HFF-Myc (cell line): ENCODE measurements at places on chromosomes 12 and 14.

GRCh38 chr14:54503486-54503885 lies 6.2 kb upstream of the CGRRF1 start:
- DNase-seq, result no peak

- no peak for DNase-seq
Measured at GRCh38 chr12:41619705-41620104, 431.6 kb downstream of the PDZRN4 start.

GRCh38 chr14:75147423-75148071 lies 20.7 kb upstream of the NEK9 start:
- no peak for DNase-seq

DNA sequence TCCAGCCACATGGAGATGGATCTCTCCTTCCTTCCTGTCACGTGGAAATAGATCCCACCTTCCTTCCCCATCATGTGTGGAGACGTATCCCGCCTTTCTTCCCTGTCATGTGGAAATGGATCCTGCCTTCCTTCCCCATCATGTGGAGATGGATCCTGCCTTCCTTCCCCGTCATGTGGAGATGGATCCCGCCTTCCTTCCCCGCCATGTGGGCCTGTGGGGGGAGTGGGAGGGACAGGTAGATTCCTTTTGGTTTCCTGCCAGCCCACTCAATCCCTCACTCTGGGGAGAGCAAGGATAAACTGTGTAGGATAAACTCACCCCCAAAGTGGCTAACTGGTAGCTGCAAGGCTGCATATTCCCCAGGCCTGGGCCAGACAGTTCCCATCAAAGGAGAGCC lies 31.7 kb upstream of the TDRD9 start:
- DNase-seq, result no peak

DNA sequence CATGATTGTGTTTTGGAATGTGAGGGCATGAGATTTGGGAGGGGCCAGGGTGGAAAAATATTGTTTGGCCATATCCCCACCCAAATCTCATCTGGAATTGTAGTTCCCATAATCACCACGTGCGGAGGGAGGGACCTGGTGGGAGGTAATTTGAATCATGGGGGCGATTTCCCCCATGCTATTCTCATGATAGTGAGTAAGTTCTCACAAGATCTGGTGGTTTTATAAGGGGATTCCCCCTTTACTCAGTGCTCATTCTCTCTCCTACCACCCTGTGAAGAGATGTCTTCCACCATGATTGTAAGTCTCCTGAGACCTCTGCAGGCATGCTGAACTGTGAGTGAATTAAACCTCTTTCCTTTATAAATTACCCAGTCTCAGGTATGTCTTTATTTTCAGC lies 15.7 kb downstream of the OR10P1 start:
- no peak for DNase-seq

GRCh38 chr12:113465808-113466453 lies 5.7 kb downstream of the LHX5 start:
- DNase-seq, result no peak

DNA sequence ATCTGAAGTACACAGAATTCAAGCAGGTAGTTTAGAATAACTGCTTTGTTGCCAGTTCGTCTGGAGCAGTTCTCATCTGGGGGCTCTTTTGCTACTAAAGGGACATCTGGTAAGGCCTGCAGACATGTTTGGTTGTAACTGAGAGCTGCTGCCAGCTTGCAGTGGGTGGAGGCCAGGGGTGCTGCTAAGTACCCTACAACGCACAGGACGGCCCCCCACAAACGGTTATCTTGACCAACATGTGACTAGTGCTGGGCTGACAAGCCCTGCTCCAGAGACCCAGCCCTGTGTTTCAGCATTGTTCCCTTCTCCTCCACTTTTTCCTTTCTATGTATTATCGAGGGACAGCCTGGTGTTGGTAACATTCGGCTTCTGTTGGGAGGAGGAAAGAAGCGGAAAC lies 40.8 kb downstream of the FBXO21 start:
- no peak for DNase-seq

- DNase-seq, result no peak
Measured at GRCh38 chr14:20578325-20578724, 9.5 kb downstream of the RNASE11 start.

DNA sequence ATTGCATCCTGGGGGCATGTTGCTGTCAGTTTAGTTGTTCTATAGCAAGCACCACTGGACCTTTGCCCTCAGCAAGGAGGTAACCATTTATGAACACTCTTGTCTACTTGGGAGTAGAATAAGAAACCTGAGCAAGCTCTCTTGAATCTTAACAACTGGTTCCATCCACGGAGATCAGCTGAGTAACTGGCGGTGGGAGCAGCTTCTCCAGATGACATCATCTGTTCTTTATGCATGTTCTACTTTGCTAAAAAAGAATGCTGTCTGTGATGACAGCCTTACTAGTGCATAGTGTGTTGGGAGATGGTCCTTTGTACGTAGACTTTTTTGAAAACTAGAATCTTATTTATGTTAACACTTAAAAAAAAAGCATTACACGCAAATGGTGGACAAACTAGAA lies 17.7 kb downstream of the SLC4A8 start:
- no peak for DNase-seq

DNA sequence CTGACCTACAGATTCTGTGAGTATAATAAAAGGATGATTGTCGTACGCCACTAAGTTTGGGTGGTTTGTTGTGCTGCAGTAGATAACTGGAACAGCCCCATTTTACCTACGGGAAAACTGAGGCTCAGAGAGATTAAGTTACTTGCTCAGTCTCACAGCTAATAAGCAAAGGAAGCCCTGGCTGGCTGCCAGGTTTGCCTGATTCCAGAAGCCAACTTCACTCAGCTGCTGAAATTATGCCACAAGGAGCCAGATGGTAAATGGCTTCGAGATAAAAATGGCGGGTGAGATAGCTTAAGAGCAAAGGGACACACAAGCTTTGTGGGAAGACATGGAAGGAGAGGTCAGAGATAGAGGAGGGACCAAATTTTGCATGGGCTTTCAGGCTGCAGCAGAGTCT lies 191.5 kb upstream of the NOS1 start:
- no peak for DNase-seq

GRCh38 chr12:122457627-122458026 lies 35.2 kb upstream of the CLIP1 start:
- no peak for DNase-seq

DNA sequence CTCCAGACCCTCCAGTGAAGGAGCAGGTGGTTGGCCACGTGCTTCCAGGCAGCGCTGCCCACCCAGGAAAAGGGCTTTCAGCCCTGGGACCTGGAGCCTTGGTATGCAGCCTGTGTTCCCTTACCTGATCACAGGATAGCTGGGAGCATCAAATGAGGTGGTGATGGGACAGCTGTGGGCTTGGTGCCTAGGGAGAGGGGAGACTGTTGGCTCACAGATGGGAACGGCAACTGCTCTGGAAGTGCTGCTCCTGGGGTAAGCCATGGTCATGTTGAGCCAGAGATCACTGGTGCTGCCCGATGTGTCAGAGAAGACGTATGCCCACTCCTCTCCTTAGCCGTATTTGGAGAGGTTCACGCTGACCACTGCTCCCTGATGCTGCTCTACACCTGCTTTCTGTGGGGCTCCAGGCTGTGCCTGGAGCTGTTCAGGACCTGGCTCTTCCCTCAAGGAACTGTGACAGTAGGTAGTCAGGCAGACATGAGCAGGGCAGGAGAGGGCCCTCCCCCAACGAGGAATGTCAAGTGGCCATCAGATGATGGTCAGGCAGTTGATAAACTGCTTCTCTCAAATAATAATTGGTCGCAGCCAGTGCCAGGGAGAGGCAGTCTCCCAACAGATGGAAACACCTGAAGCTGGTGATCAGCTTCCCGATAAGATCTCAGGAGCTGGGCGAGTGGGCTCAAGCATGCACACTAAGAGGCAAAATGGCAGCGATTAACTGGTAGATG lies 2.8 kb upstream of the CYP46A1 start:
- DNase-seq, result no peak

GRCh38 chr12:125208334-125208733 lies 143.1 kb downstream of the AACS start:
- DNase-seq, result no peak

DNA sequence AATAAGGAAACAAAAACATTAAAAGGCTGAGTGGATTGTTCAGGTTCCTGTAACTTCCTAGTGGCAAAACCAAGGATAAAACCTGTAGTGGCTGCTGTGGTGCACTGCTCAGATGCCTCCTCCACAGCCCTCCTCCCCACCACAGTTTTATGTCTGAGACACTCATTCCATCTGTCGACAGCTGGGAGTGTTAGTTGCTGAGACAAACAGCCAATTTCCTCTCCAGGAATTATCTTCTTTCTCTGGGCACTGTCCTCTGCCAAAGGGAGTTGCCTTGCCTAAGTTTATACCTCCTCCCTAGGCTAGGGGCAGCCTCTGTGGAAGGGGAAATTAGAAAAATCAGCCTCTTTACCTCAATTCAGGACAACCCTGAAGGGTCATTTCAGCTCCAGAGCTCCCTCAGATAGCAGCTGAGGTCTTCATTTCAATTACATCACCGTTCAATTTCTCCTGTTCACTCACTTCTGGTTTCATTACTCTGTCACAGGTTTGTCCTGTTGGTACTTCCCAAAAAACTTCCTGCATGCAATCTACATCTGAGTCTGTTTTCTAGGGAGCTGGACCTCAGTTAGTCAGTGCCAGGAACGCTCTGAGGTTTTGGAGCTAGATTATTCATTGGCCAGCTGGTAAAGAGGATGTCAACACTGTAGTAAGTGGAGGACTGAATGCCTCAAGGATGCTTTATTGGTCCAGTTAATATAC lies 74.9 kb upstream of the ATP2B1 start:
- DNase-seq, result no peak

DNA sequence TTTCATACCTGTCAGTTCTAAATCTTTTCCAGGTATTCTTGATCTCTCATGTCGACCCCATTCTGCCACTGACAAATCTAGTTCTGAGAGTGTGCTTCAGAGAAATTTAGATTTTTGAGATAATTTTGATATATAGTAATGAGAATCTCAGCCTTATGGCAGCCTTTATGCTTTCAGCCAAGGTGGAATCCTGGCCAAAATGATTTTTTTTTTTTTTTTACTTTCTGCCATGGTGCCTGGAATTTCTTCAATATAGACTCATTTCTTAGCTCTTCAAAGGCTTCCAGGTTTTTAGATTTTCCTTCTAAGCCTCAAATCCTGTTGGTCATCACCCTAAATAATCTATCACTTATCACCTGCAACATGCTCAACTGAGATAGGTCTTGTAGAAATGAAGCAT lies 926.6 kb downstream of the NRXN3 start:
- DNase-seq, result no peak

DNA sequence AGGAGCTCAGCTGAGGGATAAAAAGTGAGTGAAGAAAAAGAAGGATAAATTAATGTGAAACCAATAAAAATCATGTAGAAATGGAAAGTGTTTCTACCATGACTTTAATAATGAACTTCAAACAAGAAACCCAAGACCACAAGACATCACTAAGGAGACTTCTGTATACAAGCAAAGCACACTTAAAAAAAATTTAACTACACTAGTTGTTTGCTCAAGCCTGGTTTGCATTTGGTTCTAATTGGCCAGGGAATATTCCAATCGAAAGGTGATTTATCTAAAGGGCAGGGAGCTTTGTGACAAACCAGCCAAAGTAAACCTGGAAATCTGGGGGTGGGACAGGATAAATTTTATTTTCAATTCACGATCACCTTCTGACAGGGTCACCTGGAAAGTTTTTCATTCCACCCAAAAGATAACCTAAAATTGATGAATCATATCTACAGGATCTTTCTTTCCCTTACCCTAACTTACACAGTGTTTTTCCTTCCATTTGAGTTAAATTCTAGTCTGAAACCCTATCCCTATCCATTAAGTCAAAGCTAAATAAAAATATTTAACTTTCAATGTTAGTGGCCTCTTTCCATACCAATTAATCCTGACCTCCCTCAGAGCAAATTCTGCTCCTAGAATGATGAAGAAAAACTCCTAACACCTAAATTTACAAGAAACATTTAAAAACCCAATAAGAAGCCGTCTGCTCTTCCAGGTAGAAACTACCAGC lies 2.6 kb downstream of the EGLN3 start:
- no peak for DNase-seq
